ENCODE measurements at places on chromosomes 4 and X. TPM values are rescaled to one million over a fixed set of nuclear protein-coding genes. Genes with fewer than 3 reads are reported as not detected.

GRCh38 chr4:1513936-1514483, 107.8 kb upstream of the NKX1-1 start:
- H3K27ac ChIP-seq, result no peak overlapping the region
- peaks cover 34% of the 10 kb centered on the region for H3K27me3 ChIP-seq
- no peaks in the 10 kb centered on the region for H3K4me1 ChIP-seq
- no peak for DNase-seq

GRCh38 chr4:59057804-59058203, 1947.6 kb upstream of the IGFBP7 start:
- DNase-seq, result peak; percentile 5
- H3K27me3 ChIP-seq, result no peaks in the 10 kb centered on the region
- no peaks in the 10 kb centered on the region for H3K36me3 ChIP-seq

The GAGE12E gene
- total RNA-seq, result not detected

The PRRG1 gene
- total RNA-seq, result 15.0 TPM

The FSTL5 gene
- total RNA-seq, result not detected

Data from lung (tissue), 17 donors.